ENCODE measurements at places on chromosomes 1 and 21. TPM values are rescaled to one million over a fixed set of nuclear protein-coding genes. Genes with fewer than 3 reads are reported as not detected.

OR10J1 gene
- not detected for polyA plus RNA-seq

CTBS gene
- polyA plus RNA-seq, result 9.0 TPM

SPATA21 gene
- not detected for polyA plus RNA-seq

TFF2 gene
- polyA plus RNA-seq, result not detected

CD84 gene
- polyA plus RNA-seq, result not detected

CYP4A11 gene
- not detected for polyA plus RNA-seq

KCNK1 gene
- 0.83 TPM for polyA plus RNA-seq

LCK gene
- 0.08 TPM for polyA plus RNA-seq

SYNC gene
- 3.5 TPM for polyA plus RNA-seq

APOBEC4 gene
- polyA plus RNA-seq, result not detected

C1orf87 gene
- polyA plus RNA-seq, result not detected

TPM3 gene
- polyA plus RNA-seq, result 395 TPM

CD1B gene
- polyA plus RNA-seq, result not detected

TAL1 gene
- polyA plus RNA-seq, result 36.7 TPM

All from endothelial cell of umbilical vein (primary cell).